ENCODE measurements at places on chromosomes 6 and 20.

GRCh38 chr20:8232332-8232731, 100.3 kb downstream of the PLCB1 start:
- DNase-seq: no peak

DNA sequence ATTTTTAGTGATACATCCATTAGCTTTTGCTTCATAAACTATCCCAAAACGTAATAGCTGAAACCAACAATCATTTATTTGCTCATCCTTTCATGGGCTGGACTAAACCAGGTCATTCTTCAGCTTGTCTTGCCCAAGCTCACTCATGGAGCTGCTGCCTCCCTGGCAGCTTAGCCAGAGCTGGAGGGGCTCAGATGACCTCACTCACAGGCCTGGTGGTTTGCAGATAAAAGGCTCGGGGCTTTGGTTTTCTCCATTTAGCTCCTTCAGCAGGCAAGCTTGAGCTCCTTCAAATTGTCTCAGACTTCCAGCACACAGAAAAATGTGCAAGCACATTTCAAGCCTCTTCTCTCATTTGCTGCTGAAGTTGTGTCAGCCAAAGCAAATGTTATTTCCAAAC, 139.1 kb downstream of the BTBD3 start:
- no peak for DNase-seq

DNA sequence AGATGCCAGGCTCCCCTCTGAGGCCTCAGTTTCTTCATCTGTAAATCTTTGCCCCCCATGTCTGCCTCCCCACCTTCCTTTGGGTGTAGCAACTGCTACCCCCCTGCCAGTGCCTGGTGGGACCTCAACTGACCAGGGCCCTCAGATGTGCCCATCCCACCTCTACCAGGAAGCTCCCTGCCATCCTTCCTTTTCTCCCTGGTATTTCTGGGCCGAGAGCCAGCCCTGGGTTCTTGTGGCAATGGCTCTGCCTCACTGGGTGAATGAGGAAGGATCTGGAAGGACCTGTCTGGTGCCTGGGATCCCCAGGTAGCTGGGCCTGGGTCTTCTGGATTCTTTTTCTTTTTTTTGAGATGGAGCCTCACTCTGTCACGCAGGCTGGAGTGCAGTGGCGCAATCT, 141.1 kb upstream of the RNF24 start:
- no peak for DNase-seq

- DNase-seq: no peak
Observed at GRCh38 chr6:168180548-168181011, 101.6 kb upstream of the FRMD1 start.

DNA sequence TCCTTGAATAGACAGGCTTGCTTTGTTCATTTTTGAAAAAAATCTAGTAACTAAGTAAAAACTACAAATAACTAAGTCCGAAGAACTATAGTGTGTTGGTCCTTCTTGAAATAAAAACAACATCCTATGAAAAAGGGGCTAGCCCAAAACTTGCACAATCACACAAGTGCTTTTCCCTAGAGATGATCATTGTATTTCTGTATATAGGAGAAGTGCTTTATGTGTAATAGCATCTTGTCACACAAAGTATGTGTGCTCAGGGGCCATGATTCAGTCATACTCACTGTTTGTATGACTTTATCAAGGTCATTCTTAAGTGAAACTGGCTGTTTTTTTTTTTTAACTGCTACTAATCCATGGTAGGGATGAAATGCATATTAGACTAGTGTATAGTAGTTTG, 179.8 kb downstream of the DTNBP1 start:
- no peak for DNase-seq

- DNase-seq: no peak
Observed at GRCh38 chr6:138004430-138005287, 102.6 kb downstream of the PERP start.

DNA sequence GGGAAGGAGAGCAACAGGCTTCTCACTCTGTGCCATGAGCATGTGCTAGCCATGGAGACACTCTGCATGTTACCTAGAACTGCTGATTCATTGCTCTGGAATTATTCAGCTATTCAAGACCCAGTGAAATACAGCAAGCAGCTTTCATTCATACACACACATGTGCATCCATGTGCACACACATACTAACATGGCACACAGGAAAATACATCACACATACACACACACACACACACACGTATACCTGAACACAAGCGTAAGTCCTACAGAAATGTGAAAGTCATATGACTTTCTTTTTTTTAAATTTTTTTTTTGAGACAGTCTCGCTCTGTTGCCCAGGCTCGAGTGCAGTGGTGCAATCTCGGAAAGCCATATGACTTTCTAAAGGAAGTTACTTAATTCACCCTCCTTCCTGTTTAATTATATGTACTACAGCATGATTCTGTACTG, 108.2 kb upstream of the NFATC2 start:
- DNase-seq: no peak

- no peak for DNase-seq
Observed at GRCh38 chr20:25676164-25676809, 20.4 kb downstream of the ZNF337 start.

GRCh38 chr6:26576929-26577719, 19.6 kb upstream of the ABT1 start:
- DNase-seq: no peak

DNA sequence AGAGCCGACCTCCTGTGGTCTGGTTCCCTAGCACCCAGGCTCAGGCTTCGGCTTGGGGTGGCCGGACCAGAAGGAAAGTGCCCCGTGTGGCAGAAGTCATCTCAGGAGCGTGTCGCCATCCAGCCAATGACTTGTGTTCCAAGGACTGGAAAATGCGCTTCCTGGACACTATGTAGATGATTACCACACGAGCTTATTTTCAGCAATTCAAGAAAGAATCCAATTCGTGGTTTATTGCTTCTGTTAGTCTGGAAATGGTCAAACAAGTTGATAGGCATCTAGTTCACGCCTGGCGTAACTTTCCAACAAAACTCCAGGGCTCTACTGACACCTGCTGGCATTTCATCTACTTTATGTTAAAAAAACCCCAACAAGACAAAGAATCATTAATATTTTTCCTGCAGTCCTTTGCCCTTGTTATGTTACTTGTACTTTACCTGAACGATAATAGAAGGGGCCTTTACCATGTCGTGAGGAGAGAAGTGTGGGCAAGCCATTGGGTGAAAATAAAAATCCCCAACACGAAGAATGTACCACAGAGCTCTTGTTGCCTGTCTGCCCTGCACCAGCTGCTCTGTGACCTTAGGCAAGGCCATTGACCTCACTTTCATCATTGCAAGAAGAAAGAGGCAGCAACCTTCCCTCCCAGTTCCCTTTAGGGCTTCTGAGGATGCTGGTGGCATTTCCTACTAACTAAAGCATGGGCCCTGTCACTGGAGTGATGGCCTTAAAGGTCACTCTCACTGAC, 154.7 kb upstream of the LAMP5 start:
- DNase-seq: no peak

GRCh38 chr6:42120895-42121865, 21.2 kb downstream of the C6orf132 start:
- no peak for DNase-seq

DNA sequence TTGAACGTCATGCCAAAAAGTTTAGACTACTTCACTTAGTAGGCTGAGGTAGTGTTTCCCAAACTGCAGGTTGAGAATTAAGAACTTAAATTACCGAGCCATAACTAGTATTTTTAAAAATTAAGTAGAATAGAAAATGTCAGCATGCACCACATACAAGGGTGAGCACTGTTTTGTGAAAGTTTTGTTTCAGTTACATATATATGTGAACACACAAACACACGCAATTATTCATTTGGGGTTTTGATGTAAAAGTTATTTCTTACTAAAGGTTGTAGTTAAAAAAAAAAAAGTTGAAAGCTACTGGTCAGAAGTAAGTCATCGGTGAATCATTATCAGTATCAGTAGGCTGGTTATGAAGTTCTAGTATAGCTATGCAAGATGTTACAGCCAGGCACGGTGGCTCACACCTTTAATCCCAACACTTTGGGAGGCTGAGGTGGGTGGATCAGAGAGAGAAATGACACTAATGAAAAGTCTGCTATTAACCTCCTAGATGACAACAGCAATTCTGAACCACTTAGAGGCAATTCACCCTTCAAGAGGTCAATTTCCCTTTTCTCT, 24.1 kb downstream of the FASTKD5 start:
- no peak for DNase-seq

- DNase-seq: no peak
Observed at GRCh38 chr6:4615891-4616290, 160.3 kb upstream of the CDYL start.

DNA sequence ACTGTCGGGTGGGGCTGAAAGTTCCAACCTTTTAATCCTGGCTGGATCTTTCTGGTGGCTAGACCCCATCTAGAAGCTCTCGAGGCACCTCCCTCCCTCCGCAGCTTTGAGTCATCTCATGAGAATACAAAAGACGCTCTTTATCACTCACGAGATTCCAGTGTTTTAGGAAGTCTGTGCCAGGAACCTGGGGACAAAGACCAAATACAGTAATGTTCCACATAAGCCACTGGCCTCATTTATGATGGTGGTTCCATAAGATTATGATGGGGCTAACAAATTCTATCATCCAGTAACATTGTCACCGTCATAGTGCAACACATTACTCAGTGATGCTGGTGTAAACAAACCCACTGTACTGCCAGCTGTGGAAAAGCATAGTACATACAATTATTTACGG, 48.7 kb downstream of the NCOA7 start:
- no peak for DNase-seq

DNA sequence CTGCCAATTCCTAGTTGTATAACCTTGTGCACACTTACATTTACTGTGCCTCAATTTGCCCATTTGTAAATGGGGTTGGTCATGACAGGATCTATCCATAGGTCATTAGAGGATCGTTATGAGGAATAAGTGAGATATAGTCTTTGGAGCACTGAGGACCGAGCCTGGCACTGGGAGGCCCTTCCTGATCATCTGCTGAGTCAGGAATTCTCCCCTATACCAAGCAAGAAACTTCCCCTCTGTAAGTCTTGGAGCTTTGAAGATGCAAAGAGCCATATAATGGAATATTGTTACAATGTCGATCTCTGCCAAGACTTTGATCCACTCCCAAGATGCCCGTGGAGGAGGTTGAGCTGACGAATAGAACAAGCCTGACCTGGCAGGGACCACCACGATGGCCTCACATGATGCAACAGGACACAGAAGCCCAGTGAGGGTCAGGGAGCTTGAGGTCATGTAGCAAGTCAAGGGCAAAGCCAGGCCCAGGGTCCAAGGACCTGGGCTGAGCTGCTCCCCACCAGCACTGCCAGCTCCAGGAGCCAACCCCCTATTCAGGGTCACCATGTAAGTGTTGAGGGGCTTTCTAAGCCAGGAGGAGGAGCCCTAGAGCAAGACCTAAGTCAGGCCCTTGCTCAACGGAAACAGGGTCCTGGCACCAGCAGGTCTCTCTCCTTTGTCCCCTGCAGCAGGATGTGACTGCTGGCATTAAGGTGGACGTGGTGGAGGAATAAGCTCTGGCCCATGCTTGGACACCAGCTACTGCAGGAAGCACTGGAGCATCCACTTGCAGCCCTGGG, 16.7 kb downstream of the PDRG1 start:
- DNase-seq: no peak
